ENCODE measurements at places on chromosomes 1 and 21.

DNA sequence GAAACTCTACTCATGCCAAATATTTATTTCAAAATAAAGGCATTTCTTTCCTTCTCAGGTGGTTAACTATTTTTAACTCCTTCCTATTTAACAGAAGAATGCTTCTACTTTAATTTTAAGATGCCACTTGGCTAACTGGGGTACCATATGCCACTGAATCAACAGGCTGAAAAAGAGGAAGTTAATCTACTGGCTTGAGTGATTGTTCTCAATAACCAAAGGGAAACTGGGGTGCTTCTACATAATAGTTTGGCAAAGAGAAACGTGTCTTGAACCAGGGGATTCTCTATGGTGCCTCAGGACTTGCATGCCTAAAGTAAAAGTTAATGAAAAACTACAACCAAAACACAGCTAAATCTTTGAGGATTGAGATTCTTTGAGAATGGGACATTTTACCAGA, 142.6 kb downstream of the DENND1B start:
- no peaks in the 10 kb centered on the region for H3K4me1 ChIP-seq
- no peaks in the 10 kb centered on the region for H3K27me3 ChIP-seq
- no peak for DNase-seq
- no peak overlapping the region for H3K27ac ChIP-seq
- H3K36me3 ChIP-seq, result peaks cover 5% of the 10 kb centered on the region

DNA sequence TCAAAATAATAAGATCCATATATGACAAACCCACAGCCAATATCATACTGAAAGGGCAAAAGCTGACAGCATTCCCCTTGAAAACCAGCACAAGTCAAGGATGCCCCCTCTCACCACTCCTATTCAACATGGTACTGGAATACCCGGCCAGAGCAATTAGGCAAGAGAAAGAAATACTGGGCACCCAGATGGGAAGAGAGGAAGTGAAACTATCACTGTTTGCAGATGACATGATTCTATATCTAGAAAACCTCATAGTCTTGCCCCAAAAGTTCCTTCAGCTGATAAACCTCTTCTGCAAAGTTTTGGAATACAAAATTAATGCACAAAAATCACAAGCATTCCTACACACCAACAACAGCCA, 442.7 kb downstream of the PTBP2 start:
- no peaks in the 10 kb centered on the region for H3K4me1 ChIP-seq
- no peak overlapping the region for H3K4me3 ChIP-seq
- H3K27ac ChIP-seq, result no peak overlapping the region
- H3K36me3 ChIP-seq, result no peaks in the 10 kb centered on the region
- no peak for DNase-seq
- no peaks in the 10 kb centered on the region for H3K27me3 ChIP-seq

- peak overlapping the region; percentile 28 for H3K4me3 ChIP-seq
- no peaks in the 10 kb centered on the region for H3K36me3 ChIP-seq
- peaks cover 22% of the 10 kb centered on the region for H3K27me3 ChIP-seq
- H3K27ac ChIP-seq, result no peak overlapping the region
- H3K4me1 ChIP-seq, result peaks cover 21% of the 10 kb centered on the region
Measured at GRCh38 chr1:229430761-229431283, 3.1 kb downstream of the ACTA1 start.

GRCh38 chr1:53074313-53075154, 12.5 kb downstream of the PODN start:
- H3K4me3 ChIP-seq, result no peak overlapping the region
- no peak overlapping the region for H3K27ac ChIP-seq
- H3K36me3 ChIP-seq, result peaks cover 3% of the 10 kb centered on the region
- H3K4me1 ChIP-seq, result no peaks in the 10 kb centered on the region
- H3K27me3 ChIP-seq, result no peaks in the 10 kb centered on the region

- H3K4me3 ChIP-seq, result no peak overlapping the region
- no peaks in the 10 kb centered on the region for H3K4me1 ChIP-seq
- H3K27me3 ChIP-seq, result no peaks in the 10 kb centered on the region
- H3K27ac ChIP-seq, result no peak overlapping the region
- DNase-seq, result no peak
- no peaks in the 10 kb centered on the region for H3K36me3 ChIP-seq
Measured at GRCh38 chr1:227808566-227808965, 6.9 kb upstream of the PRSS38 start.

DNA sequence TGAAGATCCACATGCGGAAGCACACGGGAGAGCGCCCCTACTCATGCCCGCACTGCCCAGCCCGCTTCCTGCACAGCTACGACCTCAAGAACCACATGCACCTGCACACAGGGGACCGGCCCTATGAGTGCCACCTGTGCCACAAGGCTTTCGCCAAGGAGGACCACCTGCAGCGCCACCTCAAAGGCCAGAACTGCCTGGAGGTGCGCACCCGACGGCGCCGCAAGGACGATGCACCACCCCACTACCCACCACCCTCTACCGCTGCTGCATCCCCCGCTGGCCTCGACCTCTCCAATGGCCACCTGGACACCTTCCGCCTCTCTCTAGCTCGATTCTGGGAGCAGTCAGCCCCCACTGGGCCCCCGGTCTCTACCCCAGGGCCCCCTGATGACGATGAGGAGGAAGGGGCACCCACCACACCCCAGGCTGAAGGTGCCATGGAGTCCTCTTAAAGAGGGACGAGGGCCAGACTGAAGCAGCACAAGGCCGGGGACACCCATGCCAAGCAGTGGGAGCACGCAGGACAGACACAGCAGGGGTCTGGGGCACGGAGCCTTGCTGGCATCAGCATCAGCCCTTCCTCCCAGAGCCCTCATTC, 13.7 kb downstream of the ZBTB7B start:
- H3K27ac ChIP-seq, result peak overlapping the region; percentile 82
- H3K4me3 ChIP-seq, result no peak overlapping the region
- H3K27me3 ChIP-seq, result no peaks in the 10 kb centered on the region

DNA sequence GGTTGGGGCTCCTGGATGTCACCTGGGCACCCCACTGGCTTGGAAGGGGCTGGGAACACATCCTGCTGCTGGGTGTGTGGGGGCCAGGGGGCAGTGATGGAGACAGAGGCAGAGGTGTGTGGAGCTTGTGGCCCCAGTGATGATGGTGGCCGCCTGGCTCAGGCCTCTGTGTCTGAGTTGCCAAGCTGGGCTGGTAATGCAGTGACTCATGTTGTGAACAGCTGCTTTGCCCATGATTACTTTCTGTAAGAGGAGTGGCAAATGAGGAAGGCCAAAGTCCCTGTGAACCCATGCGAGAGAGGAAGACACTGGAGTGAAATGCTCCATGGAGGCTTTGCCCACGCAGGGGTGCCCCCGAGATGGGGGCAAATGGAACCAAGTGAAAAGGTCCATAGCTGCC, 86.8 kb downstream of the KCNJ6 start:
- no peak for DNase-seq
- H3K27ac ChIP-seq, result no peak overlapping the region
- no peaks in the 10 kb centered on the region for H3K36me3 ChIP-seq
- no peaks in the 10 kb centered on the region for H3K27me3 ChIP-seq
- H3K4me3 ChIP-seq, result no peak overlapping the region

DNA sequence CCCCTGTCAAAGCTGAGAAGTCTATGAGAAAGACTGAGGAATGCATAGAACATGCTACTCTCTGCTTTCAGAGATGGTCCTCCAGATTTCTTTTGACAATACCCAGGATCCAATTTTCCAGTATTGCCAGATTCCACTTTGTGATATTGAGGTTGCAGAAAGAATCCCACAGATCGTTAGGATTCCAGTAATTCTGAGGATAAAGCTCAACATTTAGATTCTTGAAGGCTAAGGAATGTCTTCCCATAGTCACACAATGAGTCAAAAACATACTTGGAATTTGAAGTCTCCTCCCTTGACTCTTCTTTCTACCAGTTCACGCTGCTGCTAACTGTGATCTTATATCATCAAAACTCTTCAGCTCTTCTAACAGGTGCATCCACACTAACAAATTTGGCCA, 57.1 kb downstream of the TNFSF18 start:
- no peaks in the 10 kb centered on the region for H3K27me3 ChIP-seq
- H3K27ac ChIP-seq, result no peak overlapping the region
- no peaks in the 10 kb centered on the region for H3K36me3 ChIP-seq
- no peak for DNase-seq
- H3K4me1 ChIP-seq, result no peaks in the 10 kb centered on the region

GRCh38 chr1:209929751-209930150, 8.3 kb upstream of the SYT14 start:
- no peak overlapping the region for H3K27ac ChIP-seq
- no peak overlapping the region for H3K4me3 ChIP-seq
- no peaks in the 10 kb centered on the region for H3K4me1 ChIP-seq
- no peaks in the 10 kb centered on the region for H3K36me3 ChIP-seq

DNA sequence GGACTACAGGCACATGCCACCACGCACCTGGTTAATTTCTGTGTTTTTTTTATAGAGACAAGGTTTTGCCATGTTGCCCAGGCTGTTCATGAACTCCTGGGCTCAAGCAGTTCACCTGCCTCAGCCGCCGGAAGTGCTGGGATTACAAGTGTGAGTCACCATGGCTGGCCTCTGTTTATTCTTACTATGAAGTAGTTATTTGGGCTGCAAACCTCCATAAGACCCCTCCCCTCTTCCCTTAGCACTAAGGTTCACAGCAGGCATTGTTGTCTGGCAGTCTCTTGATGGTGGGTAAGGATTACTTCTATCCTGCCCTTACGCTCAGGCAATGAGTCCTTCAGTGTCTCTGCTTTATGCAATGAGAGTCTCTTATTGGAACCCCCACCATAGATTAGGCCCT, 51.8 kb downstream of the ANGPTL1 start:
- DNase-seq, result no peak
- no peaks in the 10 kb centered on the region for H3K36me3 ChIP-seq
- H3K4me3 ChIP-seq, result no peak overlapping the region
- H3K4me1 ChIP-seq, result no peaks in the 10 kb centered on the region
- no peak overlapping the region for H3K27ac ChIP-seq
- no peaks in the 10 kb centered on the region for H3K27me3 ChIP-seq

DNA sequence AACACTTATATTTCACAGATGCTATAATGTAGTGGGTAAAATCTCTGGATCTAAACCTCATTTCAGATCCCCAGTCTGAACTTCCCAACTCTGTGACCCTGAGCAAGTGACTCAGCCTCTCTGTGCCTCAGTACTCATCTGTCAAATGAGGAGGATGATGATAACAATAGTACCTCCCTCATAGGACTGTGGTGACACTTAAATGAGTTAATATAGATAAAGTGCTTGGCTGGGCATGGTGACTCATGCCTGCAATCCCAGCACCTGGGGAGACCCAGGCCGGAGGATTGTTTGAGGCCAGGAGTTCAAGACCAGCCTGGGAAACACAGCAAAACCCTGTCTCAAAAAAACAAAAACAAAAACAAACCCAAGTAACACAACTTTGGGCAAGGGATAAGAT, 4.7 kb upstream of the ECE1 start:
- H3K36me3 ChIP-seq, result no peaks in the 10 kb centered on the region
- DNase-seq, result no peak
- H3K27ac ChIP-seq, result peak overlapping the region; percentile 54
- H3K4me1 ChIP-seq, result peaks cover 16% of the 10 kb centered on the region
- no peaks in the 10 kb centered on the region for H3K27me3 ChIP-seq

DNA sequence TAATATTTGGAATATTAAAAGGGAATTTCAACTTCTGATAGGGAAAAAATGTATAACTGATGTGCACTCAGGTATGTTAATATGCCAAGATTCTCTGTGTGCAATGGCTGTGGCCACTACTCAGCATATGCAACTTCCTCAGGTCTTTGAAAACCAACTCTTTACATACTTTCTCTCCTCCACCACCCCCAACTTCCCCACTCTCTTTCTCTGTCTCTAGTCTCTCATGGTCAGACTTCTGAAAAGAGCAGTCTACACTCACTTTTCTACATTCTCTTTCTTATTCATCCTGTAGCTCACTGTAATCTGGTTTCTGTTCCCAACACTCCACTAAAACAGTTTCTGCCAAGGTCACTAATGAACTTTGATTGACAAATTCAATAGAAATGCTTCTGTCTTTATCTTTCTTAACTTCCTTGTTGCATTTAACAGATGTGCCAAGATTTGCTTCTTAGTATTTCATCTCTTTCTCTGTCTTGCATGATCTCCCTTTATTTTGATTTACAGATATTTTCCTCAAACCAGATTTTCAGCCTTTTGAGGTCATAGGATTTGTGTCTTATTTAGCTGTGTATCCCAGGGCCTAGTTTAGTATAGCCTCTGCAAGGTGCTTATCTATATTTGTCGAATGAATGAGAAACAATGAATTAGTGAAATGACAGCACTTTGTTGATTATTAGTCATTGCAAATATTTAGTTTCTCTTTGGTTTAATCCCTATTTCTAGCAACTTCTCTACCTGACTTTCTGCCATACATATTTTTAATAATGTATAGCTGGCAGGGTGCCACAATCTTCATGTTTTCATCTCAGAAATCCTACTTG, 168.9 kb downstream of the LMO4 start:
- no peaks in the 10 kb centered on the region for H3K36me3 ChIP-seq
- no peak overlapping the region for H3K4me3 ChIP-seq
- no peak for DNase-seq

- H3K36me3 ChIP-seq, result no peaks in the 10 kb centered on the region
- no peak for DNase-seq
- no peak overlapping the region for H3K4me3 ChIP-seq
- H3K27ac ChIP-seq, result no peak overlapping the region
- no peaks in the 10 kb centered on the region for H3K27me3 ChIP-seq
Measured at GRCh38 chr1:108117945-108118902, 81.9 kb downstream of the SLC25A24 start.

- no peak overlapping the region for H3K27ac ChIP-seq
- no peak for DNase-seq
- H3K4me1 ChIP-seq, result no peaks in the 10 kb centered on the region
- no peaks in the 10 kb centered on the region for H3K36me3 ChIP-seq
Measured at GRCh38 chr1:153231785-153232184, 14.4 kb downstream of the PRR9 start.

- no peaks in the 10 kb centered on the region for H3K36me3 ChIP-seq
- H3K27me3 ChIP-seq, result no peaks in the 10 kb centered on the region
- no peaks in the 10 kb centered on the region for H3K4me1 ChIP-seq
- DNase-seq, result no peak
- H3K4me3 ChIP-seq, result no peak overlapping the region
- no peak overlapping the region for H3K27ac ChIP-seq
Measured at GRCh38 chr1:85992791-85993190, 163.8 kb downstream of the COL24A1 start.

DNA sequence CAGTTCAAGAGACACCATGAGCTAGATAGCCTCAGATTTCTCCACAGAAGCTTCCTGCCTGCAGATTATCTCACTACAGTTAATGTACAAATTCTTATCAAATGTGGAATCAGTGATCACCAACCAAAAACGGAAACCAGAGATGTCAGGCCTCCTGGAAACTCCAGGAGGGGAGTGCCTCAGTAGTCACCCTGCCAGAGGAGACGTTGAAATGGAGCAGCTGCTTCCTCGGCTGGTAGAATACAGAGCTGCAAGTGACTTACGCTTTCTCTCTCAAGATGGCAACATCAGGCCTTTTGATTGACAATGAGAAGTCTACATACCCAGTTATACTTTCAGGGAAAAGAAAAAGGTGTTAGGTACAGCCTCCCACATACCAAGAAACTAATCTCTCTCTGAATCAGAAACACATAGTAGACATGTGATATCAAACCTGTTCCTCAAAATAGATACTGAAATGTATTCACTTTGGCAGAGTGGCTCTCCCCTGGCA, 52.2 kb downstream of the ACP6 start:
- H3K36me3 ChIP-seq, result peaks cover 87% of the 10 kb centered on the region
- no peaks in the 10 kb centered on the region for H3K4me1 ChIP-seq
- H3K27ac ChIP-seq, result no peak overlapping the region
- no peaks in the 10 kb centered on the region for H3K27me3 ChIP-seq
